ENCODE measurements at places on chromosomes 7 and 10.

DNA sequence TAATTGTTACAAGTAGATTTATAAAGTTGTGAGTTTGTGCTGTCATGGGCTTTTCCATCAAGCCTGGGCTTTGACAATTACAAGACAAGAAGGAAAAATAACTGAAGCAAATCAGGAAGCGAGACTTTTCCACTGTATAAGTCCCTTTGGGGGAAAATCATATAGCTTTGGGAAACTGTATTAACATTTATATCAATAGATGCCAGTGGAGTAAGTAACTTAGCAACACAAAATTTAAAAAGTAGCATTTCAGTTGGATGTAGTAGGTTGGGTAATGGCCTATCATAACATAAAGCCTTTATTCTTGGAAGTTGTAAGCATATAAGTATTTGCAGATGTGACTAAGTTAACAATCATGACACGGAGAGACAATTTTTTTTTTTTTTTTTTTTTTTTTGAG, 931.1 kb downstream of the CNTNAP2 start:
- no peak for DNase-seq

- no peak for DNase-seq
Measured at GRCh38 chr10:77494327-77494726, 143.3 kb downstream of the KCNMA1 start.

DNA sequence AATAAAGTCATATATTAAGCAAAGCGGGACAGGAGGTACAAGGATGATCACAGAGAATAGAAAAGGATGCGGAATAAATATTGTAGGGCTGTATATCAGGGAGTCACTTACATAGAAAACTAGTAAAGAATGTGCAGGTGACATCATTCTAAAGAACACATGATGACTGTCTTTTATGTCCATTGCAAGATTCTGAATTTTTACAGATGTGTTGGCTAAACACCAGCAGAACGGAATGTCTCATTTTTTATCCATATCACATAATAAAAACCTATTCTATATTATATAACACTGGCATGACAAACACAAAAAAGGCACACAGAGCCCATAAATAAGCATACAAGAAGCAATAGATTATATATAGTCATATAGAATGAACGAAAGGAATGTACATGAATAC, 319.2 kb upstream of the PLXDC2 start:
- no peak for DNase-seq

- DNase-seq: no peak
Measured at GRCh38 chr10:93712593-93712992, 10.2 kb upstream of the FRA10AC1 start.

DNA sequence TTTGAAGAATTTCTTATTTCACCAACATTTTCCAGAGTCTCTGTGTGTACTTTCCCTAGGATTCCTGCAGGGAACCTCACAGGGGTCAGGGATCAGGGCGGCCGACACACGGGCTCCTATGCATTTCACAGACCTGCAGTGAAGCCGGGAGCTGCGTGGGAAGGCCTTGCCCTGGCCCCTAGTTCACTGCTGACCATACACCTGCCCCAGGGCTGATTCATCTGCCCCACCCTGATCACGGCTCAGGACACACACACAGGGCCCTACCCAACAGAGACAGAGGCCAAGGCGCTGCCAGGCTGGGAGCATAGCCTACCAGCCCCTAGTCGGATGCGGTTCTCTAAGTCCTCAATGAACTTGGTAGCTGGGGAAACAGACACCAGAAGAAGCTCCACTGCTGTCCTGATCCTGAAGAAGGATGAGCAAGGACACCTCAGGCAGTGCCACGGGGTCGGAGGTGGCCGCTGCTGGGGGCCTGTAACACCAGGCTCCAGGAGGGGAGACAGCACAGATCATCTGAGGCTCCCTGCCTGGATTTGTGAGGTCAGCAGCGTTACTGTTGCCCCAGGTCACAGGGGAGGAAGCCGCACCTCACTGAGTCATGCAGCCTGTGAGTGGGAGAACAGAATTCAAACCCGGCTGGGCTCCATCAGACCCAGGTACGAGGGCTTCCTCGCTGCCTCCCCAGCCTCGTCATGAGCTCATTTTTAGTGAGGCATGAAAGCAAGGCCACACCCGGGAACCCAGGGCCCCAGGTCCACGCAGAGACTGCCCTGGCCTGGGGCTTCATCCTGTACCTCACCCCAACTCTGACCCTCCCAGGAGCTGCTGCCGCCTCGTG, 278.8 kb upstream of the PPP2R2D start:
- no peak for DNase-seq

DNA sequence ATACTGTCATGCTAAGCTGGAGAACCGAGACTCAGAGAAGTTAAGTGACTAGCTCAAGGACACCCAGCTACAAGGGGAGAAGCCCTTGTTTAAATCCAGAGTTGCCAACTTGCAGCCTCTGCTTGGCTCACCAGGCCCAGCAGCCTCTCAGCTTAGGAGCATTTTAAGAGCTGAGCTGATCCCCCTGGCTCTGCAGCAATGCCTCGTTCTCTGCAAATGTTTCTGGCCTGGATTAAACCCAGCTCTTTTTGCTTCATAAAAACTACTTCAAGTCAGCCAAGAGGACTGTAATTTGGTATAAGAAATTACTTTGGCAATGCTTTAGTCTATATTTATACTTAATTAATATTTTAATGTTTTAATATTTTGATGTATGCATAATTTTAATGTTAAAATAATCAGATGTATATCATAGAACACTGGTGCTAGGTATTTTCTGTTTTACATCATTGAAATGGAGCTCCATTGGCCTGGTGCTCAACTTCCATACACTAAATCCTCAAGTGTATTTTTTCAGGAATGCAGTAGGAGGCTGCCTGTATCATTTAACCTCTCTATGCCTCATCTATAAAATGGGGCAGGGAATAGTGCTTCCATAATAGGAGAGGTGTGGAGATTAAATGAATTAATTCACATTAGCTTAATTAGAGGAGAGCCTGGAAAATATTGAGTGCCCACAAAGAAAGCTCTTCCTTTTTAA, 184.2 kb downstream of the EMX2 start:
- no peak for DNase-seq

DNA sequence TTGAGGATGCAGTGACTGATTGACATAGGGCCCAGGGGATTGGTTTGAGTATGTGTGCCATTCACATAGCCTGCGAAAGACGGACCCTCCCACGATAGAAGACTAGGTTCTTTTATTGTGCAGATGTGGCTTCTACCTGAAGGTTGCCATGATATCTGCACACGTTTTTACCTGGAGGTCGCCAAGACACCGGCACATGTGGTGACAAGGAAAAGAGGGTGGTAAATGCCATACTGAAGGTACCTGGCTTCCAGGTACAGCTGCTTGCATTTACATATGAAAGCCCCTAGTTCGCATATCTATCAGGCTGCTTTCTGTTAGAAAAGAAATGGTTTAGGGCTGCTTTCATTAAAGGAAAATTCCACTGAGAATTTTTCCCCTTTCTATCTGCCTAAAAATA, 43.6 kb downstream of the ZNF22 start:
- no peak for DNase-seq

GRCh38 chr10:45249978-45250693, 65.3 kb downstream of the OR13A1 start:
- no peak for DNase-seq

- no peak for DNase-seq
Measured at GRCh38 chr10:3432081-3432825, 259.7 kb upstream of the PITRM1 start.

DNA sequence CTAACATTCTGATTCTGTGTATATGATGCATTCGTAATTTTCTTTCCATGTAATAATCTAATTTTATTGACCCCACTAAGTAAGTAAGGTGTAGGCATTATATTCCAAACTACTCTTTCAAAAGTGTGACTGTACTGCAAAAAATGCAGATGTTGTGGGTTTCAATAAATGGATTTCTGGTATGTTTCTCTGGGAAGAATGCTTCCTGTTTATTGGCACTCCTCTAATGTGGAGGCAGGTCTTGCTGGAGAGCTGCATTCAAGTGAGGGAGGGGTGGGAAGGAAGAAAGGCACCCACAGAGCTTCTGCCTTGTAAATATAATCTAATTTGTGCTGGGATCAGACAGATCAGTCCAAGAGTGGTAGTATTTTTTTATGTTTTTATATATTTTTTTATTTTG, 23.9 kb downstream of the ST7 start:
- DNase-seq: no peak

GRCh38 chr7:152709287-152710152, 33.6 kb upstream of the XRCC2 start:
- DNase-seq: no peak

DNA sequence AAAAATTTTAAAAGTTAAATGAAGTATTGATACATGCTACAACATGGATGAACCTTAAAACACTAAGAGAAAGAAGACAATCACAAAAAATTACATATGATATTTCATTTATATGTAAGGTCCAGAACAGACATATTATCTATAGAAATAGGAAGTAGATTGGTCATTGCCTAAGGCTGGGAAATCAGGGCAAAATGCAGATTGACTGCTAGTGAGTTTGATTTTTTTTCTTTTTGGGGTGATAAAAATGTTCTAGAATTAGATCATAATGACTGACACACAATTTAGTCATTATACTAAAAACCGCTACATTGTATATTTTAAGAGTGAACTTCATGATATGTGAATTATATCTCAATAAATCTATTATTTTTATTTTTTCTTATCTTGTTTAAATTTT, 88.3 kb downstream of the CPEB3 start:
- no peak for DNase-seq

DNA sequence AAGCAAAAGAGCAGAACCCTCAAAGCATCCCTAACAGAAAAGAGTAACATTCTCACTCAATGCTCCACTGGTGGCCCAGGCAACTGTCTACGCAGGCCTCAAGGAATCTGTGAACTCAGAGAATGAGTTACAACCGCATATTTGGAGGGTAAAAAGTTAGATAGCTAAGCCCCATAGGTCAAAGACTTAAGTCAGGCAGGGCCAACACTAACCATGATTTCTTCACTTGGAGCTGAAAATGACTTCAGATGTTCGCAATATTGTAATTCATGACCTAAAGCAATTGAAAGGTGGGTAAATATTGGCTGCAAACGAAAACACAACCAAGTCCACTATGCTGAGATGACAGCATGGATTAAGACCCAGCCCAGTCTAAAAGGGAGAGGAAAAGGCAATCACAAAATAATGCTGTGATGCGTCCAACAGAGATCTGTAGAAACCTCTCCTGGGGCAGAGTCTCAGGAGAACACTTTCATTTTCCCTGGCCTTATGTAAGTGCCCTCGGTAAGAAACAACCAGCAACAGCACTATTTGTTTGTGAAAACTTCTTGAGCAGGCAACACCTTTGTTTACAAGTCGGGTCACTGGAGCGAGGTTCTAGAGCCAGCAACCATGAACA, 176.5 kb downstream of the TNS3 start:
- no peak for DNase-seq

GRCh38 chr10:10959666-10960065, 58.0 kb upstream of the CELF2 start:
- no peak for DNase-seq

DNA sequence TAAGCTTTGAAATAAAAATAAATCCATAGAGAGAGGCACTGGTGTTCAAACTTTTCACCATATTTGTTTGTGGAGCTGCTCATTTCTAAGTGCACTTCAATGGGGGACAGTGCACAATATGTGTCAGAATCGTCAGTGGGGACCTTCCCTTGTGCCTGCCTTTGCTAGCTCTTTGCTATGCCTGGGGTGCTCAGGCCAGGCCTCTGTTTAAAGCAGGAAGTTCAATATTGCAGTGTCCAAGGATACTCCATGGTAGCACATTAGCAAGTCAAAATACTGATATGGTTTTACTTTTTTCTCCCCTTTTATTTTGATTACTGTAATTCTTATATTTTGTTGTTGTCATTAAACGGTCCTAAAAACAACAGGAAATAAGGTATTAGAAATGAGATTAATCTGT, 113.4 kb downstream of the POU6F2 start:
- DNase-seq: no peak

GRCh38 chr7:16728811-16729210, 24.7 kb upstream of the TSPAN13 start:
- no peak for DNase-seq

DNA sequence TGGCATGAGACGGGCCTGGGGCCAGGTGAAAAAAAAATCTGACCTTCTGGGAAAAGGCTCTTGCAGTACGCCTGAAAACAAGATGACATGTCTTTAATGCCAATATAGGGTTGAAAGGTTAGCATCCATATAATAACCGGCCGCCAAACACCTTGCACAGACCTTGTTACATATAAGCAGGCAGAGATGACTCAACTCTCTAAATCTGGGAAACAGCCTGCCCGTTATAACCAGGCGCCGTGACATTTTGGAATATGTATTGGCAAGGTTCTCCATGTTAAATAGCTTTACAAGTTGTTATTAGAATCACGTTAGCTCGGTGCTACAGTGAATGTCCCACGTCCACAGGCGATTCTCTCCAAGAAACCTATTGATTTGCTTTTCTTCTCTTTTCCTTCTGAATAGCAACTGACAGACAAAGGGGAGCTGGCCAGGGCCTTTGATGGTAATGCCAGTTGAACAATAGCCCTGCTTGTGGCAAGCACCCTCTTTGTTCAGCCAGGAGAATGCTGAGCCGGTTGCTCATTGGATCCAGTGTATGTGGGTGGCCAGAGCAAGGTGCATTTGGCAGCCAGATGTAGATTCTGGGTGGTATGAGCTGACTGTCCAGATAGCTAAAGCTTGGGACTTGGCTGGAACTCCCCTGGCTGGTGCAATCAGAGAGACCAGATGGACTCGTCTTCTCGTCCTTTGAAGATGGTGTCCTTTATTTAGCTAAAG, 80.1 kb upstream of the AUTS2 start:
- no peak for DNase-seq

Data from activated naive CD4-positive, alpha-beta T cell treated with anti-CD3 and anti-CD28 coated beads, Interleukin-2, amount 10 ng/mL, durations not matched to agents 7 days and 5 days (primary cell).